Chondrocyte (in vitro differentiated cells): ENCODE measurements at places on chromosomes 13 and 19.

- peak; percentile 76 for DNase-seq
Observed at GRCh38 chr19:33227242-33227650, 1.6 kb upstream of the SLC7A10 start.

DNA sequence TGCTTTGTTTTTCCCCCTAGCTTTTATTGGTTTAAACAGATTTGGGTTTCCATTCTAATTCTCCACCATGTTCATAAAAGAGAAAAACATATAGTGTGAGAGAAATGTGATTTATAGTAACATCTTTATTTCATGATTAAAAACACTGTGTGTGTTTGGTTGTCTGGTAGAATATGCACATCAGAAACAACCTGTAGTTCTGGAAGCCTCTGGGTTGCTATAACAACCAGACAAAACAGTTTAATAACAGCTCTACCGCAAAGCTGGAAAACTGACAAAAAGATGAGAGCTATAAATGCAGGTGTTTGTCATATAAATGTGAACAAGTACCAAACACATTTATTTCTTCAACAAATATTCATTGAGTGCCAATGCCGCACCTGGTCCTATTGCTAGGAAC lies 9.8 kb downstream of the KBTBD6 start:
- no peak for DNase-seq

DNA sequence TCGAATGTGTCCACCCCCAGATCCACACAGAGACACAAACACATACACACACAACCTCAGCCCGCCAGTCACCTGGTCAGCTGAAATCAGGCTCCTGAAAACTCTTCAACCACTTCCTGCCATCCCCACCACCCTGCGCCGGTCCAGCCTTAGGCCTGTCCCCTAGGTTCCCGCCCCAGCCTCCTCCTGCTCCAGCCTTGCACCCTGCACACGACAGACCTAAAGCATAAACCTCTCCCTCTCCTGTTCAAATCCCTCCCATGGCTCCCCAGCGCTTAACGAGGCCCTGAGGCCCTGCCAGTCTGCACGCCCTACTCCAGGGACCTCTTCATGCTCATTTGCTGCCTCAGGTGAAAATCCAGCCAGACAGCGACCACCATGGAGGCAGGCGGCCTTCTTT lies 7.1 kb downstream of the PNMA8B start:
- DNase-seq: no peak

GRCh38 chr13:113226873-113227450 lies 17.5 kb downstream of the CUL4A start:
- no peak for DNase-seq

- no peak for DNase-seq
Observed at GRCh38 chr13:35475960-35476943, at the start of gene MAB21L1. Gene MAB21L1 (minus strand): TSS chr13:35476689. CDS start chr13:35476138, 551 bp downstream.

- DNase-seq: no peak
Observed at GRCh38 chr19:996051-996838, 4.0 kb upstream of the GRIN3B start.

DNA sequence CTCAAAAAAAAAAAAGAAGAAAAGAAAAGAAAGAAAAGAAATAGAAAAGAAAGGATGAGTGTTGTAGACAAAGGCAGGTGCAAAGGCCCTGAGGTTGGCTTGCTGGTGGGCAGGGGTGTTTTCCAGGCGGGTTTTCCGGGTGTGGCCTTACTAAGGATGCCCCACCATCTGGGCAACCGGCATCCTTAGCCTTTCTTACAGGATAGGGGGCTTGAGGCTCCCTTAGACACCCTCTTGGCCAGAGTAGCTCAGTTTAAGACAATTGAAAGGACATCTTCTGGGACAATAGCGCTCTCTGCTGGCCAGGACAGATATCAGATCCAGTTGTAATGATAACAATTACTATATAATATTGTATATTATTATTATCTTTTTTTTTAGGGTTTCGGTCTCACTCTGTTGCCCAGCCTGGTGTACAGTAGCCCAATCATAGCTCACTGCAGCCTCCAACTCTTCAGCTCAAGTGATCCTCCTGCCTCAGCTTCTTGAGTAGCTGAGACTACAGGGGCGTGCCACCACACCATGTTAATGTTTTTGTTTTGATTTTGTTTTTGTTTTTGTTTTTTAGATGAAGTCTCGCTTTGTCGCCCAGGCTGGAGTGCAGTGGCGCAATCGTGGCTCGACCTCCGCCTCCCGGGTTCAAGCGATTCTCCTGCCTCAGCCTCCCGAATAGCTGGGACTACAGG lies 1.4 kb upstream of the QTRT1 start:
- DNase-seq: no peak

GRCh38 chr13:99813336-99814095 lies 158.1 kb downstream of the ZIC5 start:
- DNase-seq: no peak

DNA sequence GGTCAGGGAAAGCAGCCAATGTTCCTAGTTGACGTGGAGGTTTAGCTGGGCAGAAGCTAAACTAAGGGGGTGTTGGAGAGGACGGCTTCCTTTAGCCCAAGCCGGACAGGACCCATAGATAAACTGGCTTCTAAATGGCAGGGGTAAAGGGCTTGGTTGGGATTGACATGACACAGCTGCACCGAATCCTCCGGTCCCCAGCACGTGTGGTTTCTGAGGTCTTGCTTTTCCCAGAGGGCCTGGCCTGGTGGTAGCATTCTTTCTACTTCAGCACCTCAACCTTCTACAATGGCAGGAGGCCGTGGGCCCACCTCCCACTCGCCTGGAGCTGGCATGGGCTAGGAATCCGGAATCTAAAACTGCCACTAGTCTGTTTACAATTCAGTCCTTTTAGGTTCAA lies 163.0 kb downstream of the FGF9 start:
- DNase-seq: no peak

DNA sequence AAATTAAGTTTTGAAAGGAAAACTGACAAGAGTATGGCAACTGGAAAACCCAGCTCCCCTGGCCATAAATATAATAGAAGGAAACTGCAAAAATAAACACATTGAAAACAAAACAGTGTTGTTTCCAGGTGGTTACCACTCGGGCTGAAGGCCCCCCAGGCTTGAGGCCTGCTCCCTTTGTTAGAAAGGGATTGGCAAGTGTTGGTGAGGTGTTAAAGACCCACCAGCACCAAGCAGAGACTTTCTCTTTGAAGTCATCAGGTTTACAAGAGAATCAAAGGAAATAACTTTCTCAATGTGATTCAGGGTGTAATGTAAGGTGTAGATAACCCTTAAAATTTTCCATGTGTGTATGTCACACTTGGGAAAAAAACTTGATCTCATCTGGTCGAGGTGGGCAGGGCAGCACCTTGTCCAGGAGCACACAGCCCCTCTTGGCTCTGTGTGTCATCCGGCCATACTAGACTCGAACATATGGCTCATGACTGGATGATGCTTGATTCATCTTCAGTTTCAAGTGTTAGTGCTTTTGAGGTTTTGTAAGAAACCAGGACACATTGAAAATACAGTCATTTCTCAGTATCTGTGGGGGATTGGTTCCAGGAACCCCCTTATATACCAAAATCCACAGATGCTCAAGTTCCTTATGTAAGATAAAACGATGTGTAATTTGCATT lies 7.8 kb downstream of the ACTN4 start:
- no peak for DNase-seq

- no peak for DNase-seq
Observed at GRCh38 chr13:73777134-73777533, 357.1 kb downstream of the KLF12 start.

- no peak for DNase-seq
Observed at GRCh38 chr19:7862413-7862951, 11.7 kb downstream of the PRR36 start.

GRCh38 chr19:45146741-45147205 lies 14.0 kb downstream of the NKPD1 start:
- peak; percentile 82 for DNase-seq

- no peak for DNase-seq
Observed at GRCh38 chr19:18102916-18103542, 5.5 kb downstream of the MAST3 start.

- peak; percentile 4 for DNase-seq
Observed at GRCh38 chr19:56083668-56084067, 37.4 kb downstream of the ZNF787 start.

- no peak for DNase-seq
Observed at GRCh38 chr13:39148513-39148961, 110.3 kb downstream of the NHLRC3 start.

GRCh38 chr19:50638600-50638999 lies 1.1 kb downstream of the SYT3 start:
- DNase-seq: no peak

DNA sequence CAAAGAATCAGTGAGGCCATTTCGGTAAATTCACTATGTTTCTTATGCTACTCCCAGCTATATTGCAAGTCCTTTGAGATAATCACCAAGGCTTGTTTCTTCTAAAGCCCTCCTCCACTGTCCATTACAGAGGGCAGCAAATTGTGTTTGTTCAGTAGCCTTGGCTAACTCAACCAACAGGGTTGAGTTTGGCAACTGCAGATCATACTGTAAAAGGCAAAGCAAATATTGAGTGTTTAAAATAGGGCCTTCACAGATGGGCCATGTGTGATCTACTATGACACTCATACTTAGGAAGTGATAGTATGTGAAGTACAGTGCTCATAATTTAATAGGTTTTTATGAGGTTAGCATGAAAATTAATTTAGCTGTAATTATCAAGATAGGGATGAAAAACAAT lies 171.3 kb downstream of the DACH1 start:
- DNase-seq: no peak

- no peak for DNase-seq
Observed at GRCh38 chr19:14761607-14762006, 16.8 kb downstream of the ADGRE2 start.

GRCh38 chr13:113897161-113897560 lies 33.3 kb upstream of the GAS6 start:
- DNase-seq: no peak
